NCI-H2029 (cell line): ENCODE measurements at places on chromosomes 16 and 17.

- peak; percentile 84 for DNase-seq
Measured at GRCh38 chr16:66335704-66336329, 30.7 kb upstream of the CDH5 start.

DNA sequence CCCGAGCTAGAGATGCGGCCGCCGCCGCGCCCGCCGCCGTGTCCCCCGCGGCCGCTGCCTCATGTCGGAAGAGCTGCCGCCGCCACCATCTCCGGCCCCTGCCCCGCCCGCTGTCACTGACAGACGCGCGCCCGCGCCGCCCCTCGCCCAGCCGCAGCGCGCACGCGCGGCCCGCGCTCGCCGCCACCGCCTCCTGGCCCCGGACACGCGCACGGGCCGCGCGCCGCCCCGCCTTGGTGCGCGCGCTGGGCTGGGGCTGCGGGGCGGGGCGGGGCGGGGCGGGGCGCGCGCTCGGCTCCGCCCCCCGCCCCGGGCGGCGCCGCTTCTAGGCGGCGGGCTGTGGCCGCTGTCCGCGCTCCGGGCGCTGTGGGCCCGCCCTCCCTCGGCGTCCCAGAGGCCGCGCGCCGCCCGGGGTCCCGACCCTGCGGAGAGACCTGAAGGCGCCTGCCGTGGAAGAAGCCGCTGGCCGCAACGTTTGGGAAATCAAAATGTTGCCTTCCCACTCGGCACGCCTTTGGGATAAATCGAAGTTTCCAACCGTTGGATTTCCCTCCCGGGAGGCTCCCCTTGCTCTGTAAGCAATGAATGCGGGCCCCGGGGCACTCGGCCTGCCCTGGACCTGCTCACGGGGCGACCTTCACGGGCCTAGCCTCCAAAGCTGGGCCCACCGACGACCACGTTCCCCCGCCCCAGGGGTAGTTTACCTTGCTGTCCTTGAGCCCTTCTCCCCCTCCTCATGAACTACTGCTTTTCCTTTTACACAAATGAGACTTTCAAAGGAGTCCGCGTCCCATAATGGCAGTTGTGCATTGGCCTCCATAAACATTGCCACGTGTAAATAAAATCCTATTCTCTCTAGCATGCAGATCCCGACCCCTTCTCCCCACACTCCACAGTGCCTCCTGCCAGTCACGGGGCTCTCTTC is at the start of gene ADCY9:
Gene ADCY9 (minus strand): TSS at position 118 of the 925 bp plus-strand sequence. CDS start 1,000 bp downstream, outside the sequence.
- DNase-seq = peak; percentile 62

DNA sequence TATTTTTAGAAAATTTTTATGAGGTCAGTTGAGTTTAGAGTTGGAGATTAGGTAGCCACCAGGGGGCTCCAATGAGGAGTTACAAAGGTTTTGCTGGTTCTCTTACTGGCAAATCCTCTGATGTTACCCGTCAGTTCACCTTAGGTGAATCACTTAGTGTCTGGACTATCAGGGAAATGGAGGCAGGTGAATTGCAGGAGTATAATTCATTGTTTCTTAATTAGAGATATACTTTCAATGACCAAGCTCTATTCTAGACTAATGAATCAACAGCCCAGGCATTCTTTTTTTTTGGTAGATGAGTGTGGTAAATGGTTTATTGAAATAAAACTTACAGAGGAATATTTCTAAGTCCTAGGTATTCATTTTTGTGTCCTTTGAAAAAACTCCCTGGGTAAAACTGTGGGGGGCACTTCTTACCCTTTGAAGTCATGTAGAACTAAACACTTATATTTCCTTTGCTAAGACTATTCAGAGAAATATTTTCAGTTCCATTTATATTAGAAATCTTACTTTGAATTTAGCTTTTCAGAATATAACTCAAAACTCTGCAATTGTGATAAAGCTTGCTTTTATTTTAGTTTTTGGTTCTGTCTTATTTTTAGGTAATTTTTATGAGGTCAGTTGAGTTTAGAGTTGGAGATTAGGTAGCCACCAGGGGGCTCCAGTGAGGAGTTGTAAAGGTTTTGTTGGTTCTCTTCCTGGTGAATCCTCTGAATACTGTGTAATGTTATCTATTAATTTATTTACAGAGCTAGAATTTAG is 17.7 kb downstream of the PSMD11 start:
- peak; percentile 9 for DNase-seq

GRCh38 chr17:73757420-73757819 is 113.2 kb upstream of the SDK2 start:
- peak; percentile 87 for DNase-seq

DNA sequence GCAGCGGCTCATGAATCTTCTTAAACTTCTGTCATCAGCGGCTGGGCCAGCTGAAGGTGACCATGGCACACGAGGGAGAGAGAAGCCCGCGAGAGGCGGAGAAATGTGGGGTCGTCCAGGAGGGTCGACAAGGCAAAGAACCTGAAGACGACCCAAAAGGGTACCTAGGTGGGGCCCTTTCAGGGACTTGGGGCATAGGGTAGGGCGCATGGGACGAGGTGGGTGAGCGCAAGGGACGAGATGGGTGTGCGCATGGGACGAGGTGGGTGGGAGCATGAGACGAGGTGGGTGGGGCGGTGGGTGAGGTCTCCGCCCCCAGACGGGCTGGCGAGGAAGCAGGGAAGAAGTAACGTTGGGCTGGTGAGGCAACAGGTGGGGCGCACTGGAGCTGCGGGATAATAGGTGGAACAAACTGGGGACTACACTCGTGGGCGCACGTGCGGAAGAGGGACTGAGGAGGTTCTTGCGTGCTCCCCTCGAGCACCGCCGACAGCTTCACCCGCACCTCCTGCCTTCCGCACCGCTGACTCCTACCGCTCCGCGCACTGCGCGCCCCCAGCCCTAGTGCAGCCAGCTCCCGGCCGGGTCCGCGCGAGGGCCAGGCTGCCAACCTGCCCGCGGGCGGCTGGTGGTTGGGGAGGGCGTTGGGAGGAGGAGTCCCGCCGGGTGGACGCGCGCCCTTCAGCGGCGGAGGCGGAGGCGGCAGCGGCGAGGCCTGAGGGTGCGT is 23.2 kb upstream of the CRYM start:
- peak; percentile 59 for DNase-seq

DNA sequence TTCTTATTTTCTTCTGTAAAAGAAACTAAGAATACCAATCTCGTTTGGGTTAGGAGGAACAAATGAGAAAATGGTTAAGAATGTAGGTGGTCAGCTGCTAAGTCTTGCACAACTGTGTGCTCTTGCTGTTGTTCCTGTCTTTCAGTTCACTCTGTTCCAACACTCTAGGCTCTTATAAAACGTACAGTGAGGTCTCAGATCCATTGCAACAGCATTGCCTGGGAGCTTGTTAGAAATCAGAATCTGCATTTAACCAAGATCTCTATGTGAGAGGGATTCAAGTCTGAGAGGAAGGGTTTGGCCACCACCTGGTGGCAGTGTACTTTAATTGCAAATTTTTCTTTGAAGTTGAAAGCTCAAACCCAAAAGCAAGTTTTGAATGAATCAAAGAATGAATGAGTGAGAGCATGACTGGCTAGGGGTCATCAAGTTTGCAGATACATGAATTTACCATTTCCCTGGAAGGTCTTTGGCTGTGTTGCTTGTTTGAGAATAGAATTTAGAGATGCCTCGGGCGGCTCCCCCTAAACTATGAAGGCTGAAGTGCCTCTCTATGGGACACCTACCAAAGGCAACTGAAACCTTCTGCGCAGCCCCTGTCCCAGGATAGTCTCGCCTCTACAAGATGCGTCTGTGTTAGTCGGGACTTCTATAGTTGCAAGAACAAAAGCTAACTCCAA is 2.5 kb downstream of the ALOX15B start:
- no peak for DNase-seq

DNA sequence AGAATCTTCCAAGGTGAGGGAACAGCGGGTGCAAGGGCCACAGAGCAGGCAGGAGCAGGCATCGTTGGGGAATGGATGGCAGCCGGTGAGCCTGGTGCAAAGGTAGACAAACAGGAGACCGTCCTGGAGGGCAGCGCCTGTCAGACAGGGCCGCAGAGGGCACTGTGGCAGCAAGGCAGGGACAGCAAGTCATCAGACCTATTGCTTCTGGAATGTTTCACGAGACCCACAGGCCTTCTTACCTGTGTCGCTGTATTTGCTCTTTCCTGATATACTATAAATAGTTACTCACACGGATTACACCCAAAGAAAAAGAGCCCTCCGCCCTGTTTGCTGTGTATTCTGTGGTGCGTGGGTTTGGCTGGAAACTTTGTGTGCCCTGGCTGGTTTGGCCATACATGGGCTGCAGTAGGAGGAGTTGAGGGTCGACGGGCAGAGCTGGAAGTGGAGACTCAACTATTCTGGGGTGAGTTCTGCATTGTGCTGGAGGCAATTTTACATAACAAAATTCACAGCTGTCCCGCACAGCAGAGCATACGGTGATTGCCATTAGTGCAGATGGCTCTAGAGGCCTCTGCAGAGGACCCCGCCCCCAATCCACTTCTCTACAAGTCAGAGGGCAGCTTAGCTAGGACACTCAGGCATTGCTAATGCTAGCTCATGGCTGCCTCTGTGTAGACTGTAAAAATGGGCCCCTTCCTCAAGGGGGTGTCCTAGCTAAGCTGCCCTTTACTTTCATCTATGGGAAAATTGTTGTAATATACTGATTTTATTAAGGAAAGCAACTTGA is 18.6 kb upstream of the POLR3E start:
- DNase-seq = no peak

- DNase-seq = no peak
Measured at GRCh38 chr16:1511662-1512569, 18.8 kb downstream of the TELO2 start.

- DNase-seq = no peak
Measured at GRCh38 chr17:31273516-31273915, 23.5 kb downstream of the OMG start.

DNA sequence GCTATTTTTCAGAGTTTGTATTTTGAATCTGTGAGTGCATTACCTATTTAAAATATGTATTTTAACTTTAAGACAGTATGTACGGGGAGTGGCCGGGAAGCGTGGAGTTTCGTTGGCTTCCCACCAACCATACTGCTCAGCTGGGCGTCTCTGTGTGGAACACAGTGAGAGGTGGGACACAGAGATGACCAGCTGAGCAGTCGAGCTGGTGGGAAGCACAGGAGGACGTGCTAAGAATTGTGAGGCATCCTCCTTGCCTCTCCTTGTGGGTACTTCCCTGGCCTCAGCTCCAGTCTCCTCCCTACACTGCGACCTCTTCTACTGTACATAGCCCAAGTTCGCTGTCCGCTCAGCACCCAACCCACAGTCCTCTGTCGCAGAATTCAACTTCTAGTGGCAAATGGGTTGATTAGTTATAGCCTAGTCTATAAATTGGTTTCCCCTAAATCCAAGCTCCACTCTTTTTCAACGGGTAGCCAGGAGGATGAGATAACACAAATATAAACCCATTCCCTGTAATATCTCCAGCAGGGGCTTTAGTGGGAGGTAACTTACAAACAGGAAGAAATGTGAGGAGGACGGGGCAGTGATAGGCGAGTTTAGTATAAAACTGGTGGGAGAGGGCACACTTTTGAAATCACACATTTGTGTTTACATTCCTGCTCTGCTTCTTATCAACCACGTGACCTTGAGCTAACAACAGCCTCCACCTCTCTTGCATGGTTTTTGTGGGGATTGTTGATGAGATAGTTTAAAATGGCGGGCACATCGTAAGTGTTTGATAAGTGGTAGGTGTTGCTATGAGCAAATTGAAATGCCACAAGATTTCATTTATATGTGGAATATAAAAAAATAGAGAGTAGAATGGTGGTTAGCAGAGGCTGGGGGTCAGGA is 211.9 kb upstream of the HS3ST3A1 start:
- no peak for DNase-seq

GRCh38 chr17:64269687-64270649 is 6.9 kb upstream of the TEX2 start:
- no peak for DNase-seq

DNA sequence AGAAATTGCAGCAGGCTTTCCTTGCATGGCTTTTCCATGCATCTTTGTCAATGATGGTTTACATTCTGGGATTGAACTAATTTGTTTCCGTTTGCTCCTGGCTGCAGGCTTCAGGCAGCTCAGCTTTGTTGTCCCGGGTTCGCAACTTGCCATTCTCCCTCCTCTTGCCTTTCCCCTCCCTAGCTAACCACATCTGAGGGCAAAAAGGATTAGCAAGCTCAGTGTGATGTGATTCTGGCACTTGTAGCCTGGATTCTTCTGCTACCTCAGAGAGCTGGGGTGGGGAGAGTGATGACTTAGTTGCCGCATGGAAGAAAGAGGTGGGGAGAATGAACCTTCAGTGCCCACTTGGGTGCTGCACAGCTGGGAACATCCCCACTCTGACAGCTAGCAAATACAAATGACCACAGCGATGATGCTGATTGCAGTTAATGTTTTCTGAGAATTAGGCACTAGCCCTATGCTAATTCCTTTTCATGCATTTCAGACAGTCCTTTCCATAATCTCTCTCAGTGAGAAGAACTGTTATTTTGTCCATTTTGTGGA is 120.2 kb upstream of the SALL1 start:
- no peak for DNase-seq

DNA sequence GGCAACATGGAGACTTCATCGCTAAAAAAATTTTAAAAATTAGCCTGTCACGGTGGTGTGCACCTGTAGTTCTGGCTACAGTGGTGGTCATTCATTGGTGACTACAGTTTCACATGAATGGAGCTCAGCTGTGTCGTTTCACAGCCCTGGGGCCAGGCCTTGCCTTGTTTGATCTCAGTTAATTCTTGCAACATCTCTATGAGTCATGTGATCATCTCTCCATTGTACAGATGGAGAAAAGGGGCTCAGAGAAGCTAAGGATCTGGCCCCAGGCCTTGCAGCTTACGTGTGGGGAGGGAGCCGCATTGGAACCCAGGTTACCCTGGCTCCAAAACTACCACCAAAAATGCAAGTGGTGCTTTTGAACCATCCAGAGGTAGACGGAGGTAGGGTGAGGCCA is 49.4 kb downstream of the GDE1 start:
- no peak for DNase-seq

- DNase-seq = no peak
Measured at GRCh38 chr17:44061446-44061845, 5.0 kb downstream of the LSM12 start.

- DNase-seq = no peak
Measured at GRCh38 chr17:39209317-39210092, 9.4 kb downstream of the RPL19 start.

GRCh38 chr16:6274351-6274750 is 1058.3 kb upstream of the RBFOX1 start:
- no peak for DNase-seq

DNA sequence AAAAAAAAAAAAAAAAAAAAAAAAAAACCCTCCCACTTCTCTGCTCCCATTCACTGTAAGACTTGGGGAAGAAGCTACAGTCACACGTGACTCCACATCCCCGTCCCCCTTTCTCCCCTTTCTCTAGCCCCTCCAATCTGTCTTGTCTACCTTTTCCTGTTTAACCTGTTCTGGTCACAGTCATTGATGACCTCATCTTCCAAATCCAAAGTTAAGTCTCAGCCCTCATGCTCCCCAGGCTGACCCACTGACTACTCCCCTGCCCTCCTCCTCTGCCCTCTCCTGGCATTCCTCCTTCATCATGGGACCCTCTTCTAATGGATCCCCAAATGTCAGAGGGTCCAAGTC is 1.6 kb upstream of the CDH5 start:
- no peak for DNase-seq
